ENCODE measurements at places on chromosomes 16 and 17. TPM values are rescaled to one million over a fixed set of nuclear protein-coding genes. Genes with fewer than 3 reads are reported as not detected.

GRCh38 chr17:30203471-30203981, 32.0 kb downstream of the SLC6A4 start:
- DNase-seq = no peak

GRCh38 chr17:12472252-12473173, 193.2 kb upstream of the MYOCD start:
- no peak for DNase-seq

NAE1 gene
- total RNA-seq = 70.7 TPM

GRCh38 chr16:4328046-4328781, 12.3 kb downstream of the GLIS2 start:
- peak; percentile 68 for DNase-seq

HOXB3 gene
- total RNA-seq = 10.5 TPM

Data from activated naive CD8-positive, alpha-beta T cell treated with anti-CD3 and anti-CD28 coated beads, Interleukin-2, amount 10 ng/mL, durations not matched to agents 7 days and 5 days (primary cell).